Stimulated activated CD8-positive, alpha-beta memory T cell treated with anti-CD3 and anti-CD28 coated beads, Interleukin-4, amount 100 ng/mL, for 1 hour (primary cell): ENCODE measurements at places on chromosomes 7 and 10.

DNA sequence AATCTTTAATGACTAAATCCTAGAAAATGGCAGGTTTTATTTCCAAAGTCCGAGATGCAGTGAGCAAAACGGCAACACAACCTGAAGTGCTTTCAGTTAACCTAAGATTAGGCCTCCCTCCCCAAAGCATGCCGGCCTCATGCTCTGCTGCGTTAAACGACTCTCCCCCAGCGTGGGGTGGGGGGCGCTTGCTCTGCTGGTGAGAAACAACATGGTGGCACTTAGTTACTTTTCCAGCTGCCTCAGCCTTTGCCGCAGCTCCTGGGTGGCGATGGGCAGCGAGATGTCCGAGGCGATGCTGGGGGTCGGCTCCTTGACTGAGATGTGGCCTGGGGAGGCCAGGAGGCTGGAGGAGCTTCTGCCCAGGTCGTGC, 36.7 kb upstream of the NCAPG2 start:
- no peak for DNase-seq

- DNase-seq, result no peak
These were observed 88.2 kb downstream of the PARD3 start for GRCh38 chr10:34726862-34727261.

- no peak for DNase-seq
These were observed 20.5 kb downstream of the ITPRIP start for GRCh38 chr10:104317726-104318299.

DNA sequence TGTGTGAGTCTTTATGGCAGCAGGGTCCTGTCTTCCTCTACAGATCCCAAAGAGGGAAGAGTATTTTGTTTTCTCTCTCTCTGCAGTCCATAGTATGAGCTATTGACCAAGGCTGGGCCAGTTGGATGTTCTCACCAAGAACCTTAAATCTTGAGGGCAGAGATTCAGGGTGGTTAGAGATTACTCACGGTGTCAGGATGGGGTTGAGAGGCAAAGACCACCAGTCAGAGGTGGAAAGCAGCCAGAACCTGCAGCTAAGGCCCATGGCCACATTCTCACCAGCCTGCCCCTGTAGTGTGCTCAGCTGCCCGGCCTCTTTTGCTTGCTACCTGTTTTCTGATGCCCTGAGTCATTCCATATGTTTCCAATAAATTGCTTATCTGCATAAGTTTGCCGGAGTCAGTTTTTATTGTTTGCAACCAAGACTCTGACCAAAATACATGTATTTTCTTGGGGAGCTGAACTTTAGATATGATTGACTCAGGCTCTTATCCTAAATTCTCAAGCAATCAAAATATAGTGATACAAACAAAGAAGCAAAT, 67.0 kb downstream of the MAP3K8 start:
- DNase-seq, result no peak

DNA sequence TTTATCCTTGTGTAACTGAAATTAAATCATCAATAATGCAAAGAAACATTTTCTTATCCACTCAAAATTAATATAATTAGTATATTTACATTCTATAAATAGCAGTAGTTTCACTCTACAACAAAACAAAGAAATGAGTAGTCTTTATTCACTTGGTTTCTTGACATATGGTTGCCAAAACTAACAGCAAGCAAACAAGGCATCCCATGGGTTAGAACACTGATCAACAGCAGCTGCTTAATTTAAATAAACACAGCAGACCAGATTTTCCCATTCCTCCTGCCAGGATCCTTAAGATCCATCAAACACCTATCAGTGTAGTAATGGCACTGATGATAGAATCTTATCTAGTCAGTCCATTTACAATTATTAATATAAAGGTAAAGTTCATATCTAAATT, 22.1 kb downstream of the NCAPG2 start:
- DNase-seq, result no peak

GRCh38 chr10:111338805-111339204, 262.0 kb downstream of the ADRA2A start:
- no peak for DNase-seq

GRCh38 chr10:97843281-97843671, 6.4 kb upstream of the GOLGA7B start:
- no peak for DNase-seq

DNA sequence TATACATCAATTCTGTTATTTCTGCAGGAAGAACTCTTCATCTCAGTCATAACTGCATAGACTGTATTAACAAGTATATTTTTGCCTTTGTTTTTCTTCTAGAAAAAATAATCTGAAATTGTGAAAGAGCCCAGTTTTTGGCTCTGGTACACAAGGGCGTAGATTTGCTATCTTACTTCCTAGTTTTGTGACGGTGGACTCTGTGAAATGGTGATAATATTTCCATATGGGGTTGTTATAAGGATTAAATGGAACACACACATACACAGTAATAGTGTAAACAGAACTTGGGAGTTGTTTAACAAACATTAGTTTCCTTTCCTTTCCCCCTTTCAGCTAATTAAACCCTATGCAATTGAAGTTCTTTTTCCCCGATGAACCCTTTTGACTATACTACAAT, 108.7 kb downstream of the MKLN1 start:
- no peak for DNase-seq

- no peak for DNase-seq
These were observed 265.2 kb upstream of the PHF14 start for GRCh38 chr7:10708447-10708846.

DNA sequence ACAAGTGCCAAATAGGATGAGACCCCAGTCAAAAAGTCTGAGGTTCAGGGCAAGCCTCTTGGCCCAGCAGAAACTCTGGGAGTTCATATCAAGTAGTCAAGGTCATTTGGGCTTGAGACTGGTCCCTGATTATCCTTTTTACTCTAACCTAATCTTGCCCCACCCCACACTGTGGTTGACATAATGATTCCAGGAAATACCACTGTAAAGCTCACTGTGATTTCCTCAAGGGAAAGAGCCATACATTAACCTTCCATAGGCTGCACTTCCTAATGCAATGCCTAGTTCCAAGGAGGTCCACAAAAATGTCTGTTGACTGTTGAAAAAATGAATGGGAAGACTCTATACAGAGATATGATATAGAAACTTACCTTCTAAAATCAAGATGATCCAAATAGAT, 52.9 kb upstream of the CHCHD3 start:
- no peak for DNase-seq
